ENCODE measurements at places on chromosomes 3 and 15.

- no peak for DNase-seq
Measured at GRCh38 chr15:69990566-69991421, 106.9 kb downstream of the TLE3 start.

DNA sequence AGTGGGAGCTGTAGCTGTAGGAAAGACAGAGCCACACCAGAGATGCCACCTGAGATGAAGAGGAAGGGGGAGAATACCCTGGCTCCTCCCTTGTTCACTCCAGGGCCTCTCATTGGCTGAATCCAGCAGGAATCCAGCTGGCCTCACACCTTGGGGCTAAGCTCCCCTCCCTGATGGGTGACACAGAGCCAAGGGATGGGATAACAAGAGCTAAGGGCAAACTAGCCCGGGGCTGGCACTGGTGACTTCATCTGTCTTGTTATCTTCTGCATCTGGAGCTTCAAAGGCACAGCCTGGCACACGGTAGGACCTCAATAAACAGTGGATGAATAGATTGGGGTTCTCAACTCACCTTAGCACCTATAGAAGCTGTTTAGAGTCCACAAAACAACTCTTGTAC lies 13.8 kb upstream of the GATA2 start:
- no peak for DNase-seq

GRCh38 chr3:172176061-172176770 lies 136.8 kb downstream of the FNDC3B start:
- DNase-seq, result no peak

DNA sequence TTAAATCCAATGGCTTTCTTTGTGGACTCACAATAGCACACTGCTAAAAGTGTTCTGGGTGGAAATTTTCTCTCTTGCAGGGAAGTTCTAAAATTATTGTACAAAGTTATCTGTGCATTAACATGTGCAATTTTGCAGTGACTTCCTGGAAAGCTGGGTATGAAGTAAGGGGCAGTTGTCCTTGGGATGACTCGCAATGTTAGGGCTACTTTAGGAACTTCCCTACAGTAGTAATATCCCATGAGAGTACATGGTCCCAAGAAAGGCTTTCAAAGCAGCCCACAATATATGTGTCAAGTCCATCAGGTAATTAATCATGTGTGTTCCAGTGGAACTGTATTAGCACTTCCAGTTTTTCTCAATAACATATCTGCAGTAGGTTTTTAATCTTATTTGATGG lies 201.0 kb upstream of the UBE2E2 start:
- DNase-seq, result no peak

DNA sequence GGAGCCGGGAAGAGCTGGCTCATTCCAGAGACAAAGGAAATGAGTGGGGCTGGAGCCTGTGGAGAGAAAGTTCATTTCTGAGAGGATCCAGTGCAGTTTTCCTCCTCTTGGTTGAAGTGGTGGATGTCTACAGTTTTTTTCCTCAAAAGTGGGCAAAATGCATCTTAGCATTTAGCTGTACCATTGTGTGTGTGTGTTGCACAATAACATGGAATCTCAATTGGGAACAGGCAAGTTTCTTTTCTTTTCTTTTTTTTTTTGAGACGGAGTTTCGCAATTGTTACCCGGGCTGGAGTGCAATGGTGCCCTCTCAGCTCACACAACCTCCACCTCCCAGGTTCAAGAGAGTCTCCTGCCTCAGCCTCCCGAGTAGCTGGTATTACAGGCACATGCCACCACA lies 101.5 kb upstream of the UBE2E1 start:
- no peak for DNase-seq

GRCh38 chr3:8529181-8529637 lies 27.6 kb downstream of the LMCD1 start:
- DNase-seq, result no peak

DNA sequence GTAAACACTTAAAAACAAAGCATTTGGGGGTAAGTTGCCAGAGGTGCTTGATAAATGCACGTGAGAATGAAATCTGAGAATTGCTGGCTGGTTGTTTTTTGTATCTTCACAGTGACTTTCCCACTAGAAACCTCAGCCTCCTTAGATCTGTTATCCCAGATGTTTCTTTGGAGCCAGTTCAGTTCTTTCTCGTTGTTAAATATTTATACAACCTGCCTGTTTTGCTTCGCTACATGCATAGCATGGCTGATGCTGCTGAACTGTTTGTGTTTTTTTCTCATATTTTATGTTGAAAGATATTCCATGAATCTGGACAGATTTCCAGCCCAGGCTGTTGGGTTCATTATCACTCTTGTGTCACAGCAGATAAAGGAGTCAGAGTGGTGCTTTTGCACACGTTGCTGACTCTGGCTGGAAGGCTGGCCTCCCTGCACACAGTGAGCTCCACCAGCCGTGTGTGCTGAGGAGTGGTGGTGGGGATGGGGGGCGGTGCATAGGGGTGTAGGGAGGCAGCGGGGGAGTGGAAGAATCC lies 80.2 kb downstream of the ARNT2 start:
- no peak for DNase-seq

- no peak for DNase-seq
Measured at GRCh38 chr15:39942753-39943150, 8.8 kb downstream of the EIF2AK4 start.
